Large intestine (tissue), 12 donors: ENCODE measurements at places on chromosomes 16 and 17.
A peak's percentile ranks its signal among the peaks of the same experiment; 100 is the strongest.

DNA sequence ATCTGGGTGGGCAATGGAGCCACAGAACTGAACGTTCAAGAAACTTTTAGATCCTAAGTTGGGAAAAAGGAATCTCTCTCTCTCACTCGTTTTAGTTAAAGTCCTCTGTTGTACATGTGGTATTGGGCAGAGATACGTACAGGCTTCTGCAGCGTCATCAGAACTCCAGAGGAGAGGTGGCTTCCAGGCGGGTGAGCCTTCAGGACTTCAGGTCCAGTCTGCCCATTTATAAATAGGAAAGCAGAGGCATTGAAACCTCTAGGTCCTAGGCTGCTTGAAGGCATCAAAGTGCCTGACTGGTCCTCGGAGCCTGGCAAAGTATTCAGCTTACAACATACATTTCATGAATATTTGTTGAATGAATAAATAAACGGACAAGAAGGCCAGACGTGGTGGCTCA is 8.1 kb upstream of the TNFRSF13B start:
- DNase-seq: no peak

- no peak for DNase-seq
Measured at GRCh38 chr17:9900784-9901183, 4.3 kb downstream of the RCVRN start.

DNA sequence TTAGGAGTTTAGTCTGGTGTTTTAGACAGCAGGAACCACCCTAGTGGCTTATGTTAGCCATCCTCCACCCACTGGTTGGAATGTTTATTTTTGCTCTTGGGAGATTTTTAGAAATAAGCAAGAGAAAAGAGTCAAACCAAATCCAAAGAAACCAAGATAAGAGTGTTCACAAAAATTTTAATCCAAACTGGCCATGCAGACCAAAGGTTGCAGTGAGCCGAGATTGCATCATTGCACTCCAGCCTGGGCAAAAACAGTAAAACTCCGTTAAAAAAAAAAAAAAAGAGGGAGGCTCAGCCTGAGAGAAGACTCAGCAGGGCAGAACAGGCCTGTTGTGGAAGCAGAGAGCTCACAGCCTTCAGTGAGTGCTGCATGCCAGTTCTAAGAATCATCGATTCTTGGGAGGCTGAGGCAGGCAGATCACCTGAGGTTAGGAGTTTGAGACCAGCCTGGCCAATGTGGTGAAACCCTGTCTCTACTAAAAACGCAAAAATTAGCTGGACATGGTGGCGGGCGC is 12.2 kb upstream of the C16orf54 start:
- DNase-seq: no peak

DNA sequence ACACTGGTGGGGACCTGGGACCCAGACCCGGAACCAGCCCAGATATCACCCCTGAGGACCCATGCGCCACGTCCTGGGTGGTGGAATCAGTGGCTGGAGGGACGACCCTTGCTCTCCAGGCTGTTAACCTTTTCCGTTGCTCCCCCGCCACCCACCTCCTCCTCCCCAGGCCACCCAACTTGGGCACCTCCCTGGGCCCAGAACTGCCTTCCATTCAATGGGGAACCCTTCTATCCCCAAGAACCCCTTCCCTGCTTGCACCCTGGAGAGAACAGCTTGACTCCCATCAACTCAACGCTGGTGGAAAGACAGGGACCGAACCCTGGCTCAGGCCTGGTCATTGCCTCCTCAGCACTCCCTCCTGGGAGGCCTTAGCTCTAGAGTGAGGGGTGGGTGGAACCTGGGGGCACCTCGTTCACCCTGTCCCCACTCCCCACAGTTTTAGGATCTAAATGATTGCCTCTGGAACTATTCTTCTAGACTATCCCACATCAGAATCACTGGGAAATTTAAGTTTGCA is 5.7 kb upstream of the IL32 start:
- no peak for DNase-seq

DNA sequence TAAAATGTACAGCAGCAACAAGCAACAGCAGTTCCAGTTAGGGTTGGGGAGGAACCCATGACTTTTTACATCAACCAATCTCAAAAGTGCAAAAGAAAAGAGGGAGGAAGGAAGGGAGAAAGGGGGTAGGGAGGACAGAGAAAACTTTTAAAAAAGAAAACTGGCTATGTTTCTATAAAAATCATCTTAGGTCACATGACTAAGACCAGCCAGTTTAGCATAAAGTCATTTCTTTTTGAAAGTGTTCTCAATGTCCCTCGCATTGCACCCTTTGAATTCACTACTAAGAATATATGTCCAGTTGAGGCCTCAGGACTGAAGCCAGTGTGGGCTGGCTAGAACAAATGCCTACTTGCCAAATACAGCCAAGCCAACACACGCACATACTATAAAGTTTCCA is 28.9 kb downstream of the DCUN1D3 start:
- no peak for DNase-seq

DNA sequence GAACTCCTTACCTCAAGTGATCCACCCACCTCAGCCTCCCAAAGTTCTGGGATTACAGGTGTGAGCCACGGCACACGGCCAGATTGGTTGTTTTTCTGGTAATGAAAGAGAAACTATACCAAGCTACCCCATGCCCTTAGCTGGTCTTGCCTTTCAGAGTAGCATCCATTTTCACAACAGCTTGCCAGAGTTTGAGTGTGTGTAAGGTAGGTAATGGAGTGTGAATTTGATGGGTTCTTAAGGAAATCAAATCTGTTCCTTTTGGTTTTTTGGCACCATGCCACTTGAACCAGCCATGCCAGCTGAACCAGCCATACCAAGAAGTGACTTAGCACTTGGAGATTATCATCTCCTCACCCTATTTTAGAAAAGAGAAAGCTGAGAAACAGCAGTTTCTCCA is 5.1 kb downstream of the CALCOCO2 start:
- DNase-seq: no peak

- DNase-seq: no peak
Measured at GRCh38 chr17:28963841-28964240, 12.5 kb upstream of the PHF12 start.

- DNase-seq: no peak
Measured at GRCh38 chr17:44785921-44786320, 27.1 kb downstream of the ADAM11 start.

GRCh38 chr16:87098976-87099720 is 218.0 kb downstream of the C16orf95 start:
- no peak for DNase-seq

DNA sequence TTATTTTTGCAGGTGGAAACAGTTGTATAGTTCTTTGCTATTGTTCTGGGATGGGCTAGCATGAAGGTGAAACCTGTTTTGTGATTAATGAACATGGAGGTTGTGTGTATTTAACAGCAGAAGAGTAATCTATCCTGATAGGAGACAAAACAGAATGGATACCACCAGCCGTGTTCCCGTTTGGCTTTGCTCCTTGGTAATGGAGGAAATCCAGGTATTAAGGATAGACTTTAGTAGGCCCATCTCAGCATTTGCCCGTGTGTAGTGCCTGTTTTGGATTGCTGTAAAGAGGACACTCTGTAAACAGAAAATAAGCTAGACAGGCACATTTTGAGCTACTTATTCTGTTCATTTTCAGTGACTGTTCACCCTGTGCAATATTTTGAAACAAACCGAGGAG is 215.1 kb downstream of the RBFOX1 start:
- DNase-seq: no peak

- no peak for DNase-seq
Measured at GRCh38 chr17:48642059-48642842, 16.1 kb upstream of the HOXB9 start.

GRCh38 chr17:75512926-75513640 is 2.3 kb downstream of the CASKIN2 start:
- DNase-seq: no peak

GRCh38 chr17:82031303-82031884 is at the start of gene RAC3:
Gene RAC3, plus strand, starts transcription at chr17:82031678. Its CDS starts 84 bp downstream, at chr17:82031762.
- DNase-seq: no peak

- DNase-seq: no peak
Measured at GRCh38 chr17:77882040-77882439, 76.5 kb upstream of the TNRC6C start.

- DNase-seq: no peak
Measured at GRCh38 chr16:25679511-25679910, 12.2 kb upstream of the HS3ST4 start.

DNA sequence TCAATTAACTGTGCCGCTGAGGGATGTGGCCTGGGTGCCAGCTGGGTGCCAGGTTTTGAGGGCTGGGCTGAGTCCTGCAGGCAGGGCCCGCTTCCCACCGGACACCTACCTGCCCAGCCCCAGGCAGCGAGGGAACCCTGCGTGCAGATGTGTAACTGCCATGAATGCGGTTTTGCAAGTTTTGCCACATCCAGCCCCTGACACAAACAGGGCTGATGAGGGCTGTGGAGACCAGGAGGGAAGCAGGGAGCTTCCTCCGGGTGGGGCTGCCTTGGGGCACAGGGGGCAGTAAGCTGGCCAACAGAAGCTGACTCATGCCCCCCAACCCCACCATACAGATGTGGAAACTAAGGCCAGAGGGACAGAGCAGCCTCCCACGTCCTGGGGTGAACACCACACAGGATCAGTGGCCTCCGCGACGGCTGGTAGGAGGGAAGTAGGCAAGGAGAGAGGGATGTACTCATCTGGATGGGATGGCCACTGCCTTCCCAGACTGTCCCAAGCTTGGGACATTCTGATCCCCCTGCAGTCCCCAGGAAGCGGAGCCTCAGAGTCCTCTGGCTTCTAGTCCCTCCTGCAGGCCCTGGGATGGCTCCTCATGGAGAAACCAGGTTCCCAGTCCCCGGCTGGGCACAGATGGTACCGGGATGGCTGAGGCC is 1.6 kb downstream of the UBALD1 start:
- DNase-seq: peak; percentile 34

DNA sequence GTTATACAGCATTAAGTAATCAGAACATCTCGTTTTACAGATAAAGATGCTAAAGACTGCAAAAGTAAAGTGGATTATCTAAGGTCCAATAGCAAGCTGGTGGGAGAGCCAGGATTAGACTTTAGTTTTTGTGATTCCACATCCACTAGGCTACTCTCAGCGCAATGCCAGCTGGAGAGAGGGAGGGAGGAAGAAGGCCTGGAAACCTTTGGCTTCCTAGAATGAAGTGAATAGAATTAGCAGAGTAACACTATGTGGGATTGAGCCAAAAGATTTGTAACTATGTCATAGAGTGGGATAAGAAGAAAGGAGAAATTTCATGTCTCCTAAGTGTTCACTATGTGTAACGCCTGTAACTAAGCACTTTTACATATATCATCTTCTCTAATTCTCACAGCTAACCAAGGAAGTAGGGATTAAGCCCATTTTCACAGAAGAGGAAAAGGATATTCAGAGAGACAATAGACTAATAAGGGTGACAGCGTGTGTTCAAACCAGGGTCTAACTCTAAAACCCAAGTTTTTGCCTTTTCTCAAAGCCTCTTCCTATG is 25.4 kb upstream of the NSRP1 start:
- no peak for DNase-seq

DNA sequence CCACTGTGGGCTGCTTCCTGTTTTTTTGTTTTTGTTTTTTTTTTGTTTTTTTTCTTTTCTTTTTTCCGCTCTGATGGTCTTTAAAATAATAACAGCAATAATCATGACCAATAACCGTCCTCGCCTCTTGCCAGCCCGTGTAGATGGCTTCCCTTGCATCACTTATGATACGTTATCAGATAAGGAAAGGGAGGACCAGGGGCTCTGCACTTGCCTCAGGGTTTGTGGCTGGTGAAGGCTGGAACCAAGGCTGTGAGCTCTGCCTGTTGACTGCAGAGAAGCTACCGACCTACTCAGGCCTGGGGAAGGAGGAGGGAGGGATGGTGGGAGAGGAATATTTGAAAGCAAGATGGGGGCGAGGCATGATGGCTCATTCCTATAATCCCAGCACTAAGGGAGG is 114.0 kb upstream of the SDK2 start:
- DNase-seq: no peak

DNA sequence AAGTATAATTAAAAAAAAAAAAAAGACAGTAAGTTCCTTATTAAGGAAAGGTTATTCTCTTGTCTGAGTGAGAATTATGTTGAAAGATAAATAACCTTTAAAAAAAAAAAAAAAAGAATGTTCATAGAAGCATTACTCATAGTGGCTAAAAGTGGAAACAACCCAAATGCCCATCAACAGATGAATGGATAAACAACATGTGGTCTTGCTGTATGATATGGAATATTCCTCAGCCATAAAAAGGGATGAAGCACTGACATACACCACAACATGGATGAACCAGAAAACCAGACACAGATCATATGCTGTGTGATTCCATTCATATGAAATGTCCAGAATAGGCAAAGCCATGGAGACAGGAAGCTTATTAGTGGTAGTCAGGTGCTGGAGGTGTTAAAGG is 9.2 kb upstream of the CCNF start:
- no peak for DNase-seq

- no peak for DNase-seq
Measured at GRCh38 chr17:35315283-35315682, 58.1 kb downstream of the SLFN11 start.

- DNase-seq: peak; percentile 58
Measured at GRCh38 chr17:1931844-1932579, 93.1 kb downstream of the RTN4RL1 start.

DNA sequence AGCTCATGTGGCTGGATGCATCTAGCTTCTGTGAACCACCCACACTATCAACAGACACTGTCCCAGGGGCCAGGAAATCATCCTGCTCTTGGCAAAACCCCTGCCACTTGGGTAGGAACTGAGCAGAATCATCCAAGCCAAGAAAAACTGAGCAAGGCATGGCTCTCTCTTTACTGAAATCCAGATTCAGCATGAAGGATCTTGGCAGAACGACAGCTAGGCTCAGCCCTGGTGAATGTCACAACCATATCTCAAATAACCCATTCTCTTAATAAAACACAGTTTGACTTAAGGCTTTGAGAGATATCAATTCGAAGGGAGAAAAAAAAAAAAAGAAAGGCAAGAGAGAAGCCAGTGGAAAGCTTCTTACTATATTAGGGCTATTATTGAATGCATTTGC is 72.2 kb downstream of the MAF start:
- no peak for DNase-seq

GRCh38 chr16:69037373-69038160 is 67.9 kb upstream of the HAS3 start:
- no peak for DNase-seq

DNA sequence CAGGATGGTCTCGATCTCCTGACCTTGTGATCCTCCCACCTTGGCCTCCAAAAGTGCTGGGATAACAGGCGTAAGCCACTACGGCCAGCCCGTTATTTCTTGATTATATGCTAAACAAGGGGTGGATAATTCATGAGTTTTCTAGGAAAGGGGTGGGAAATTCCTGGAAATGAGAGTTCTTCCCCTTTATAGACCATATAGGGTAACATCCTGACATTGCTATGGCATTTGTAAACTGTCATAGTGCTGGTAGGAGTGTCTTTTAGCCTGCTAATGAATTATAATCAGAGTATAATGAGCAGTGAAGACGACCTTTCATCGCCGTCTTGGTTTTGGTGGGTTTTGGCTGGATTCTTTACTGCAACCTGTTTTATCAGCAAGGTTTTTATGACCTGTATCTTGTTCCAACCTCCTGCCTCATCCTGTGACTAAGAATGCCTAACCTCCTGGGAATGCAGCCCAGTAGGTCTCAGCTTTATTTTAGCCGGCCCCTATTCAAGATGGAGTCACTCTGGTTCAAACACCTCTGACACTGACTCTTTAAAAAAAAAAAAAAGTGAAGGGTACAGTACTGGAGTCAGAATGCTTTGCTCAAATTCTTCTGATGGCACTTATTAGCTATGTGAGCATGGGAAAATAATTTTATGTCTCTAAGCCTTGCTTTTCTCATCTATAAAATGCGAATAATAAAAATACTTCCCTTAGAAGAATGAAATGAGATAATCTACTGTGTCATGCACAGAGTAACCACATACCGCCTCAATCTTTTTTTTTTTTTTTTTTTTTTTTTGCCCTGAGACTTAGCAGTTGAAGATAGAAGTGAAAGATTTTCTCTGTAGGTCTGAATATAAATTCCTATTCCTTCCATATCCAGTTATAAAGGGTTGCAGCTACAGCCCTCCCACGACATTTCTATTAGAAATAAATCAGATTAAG is 5.1 kb upstream of the CALCOCO2 start:
- DNase-seq: no peak
